ENCODE measurements at places on chromosomes 1 and 21.

GRCh38 chr1:96365076-96365475 lies 356.5 kb upstream of the PTBP2 start:
- peak; percentile 40 for DNase-seq

GRCh38 chr1:51378871-51379270 lies 48.5 kb upstream of the TTC39A start:
- DNase-seq: no peak

DNA sequence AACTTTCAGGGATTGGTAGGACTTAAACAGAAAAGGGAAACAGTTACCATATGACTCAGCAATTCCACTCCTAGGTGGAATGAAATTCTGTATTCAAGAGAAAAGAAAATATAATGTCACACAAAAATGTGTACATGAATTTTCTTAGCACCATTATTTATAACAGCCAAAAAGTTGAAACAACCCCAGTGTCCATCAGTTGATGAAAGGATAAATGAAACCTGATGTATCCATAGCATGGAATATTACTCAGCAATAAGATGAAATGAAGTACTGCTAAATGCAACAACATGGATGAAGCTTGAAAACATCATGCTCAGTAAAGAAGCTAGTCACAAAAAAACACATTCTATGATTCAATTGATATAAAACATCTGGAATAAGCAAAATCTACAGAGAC lies 15.5 kb downstream of the EEIG2 start:
- peak; percentile 78 for DNase-seq

DNA sequence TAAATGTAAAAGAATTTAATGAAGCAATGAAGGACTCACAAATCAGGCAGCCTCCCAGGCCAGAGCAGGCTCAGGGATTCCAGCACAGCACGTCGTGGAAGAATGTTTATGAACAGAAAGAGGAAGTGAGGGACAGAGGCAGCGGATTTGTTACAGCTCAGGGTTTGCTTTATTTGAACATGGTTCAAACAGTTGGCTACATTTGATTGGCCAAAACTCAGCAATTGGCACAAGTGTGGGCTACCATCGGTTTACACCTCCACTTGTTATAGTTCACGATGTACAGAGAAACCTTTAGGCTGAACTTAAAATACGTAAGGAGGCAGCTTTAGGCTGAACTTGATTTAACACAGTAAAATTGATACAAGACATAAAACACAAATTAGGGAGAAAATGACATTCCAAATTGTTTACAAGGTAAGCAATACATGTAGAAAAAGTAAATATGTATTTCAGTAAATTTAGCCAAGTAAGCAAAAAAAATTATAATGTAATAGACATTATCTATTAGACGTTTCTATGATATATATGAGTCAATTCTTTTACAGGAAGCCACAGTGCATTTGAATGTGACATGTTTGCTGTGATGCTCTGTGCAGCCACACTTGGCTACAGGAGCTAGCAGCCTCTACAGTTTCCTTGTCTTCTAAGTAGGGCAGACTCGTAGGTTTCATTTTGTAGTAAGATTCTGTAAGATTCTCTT lies 126.5 kb downstream of the ADSS2 start:
- no peak for DNase-seq

DNA sequence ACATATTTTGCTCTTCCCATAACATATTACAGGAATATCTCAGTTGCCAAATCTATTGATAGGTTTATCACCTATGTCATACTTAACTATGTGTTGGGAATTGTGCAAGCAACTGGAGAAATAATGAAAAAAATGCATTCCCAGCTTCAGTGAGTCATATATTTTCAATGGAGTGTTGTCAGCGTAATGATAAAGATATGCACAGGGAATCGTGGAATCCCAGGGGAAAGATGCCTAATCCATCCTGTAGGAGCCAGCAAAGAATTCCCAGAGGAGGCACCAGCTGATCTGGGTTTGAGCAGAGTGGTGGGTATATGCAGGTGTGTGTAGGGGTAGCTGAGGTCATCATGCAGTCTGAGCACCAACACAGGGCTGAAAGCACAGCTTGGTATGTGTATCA lies 213.3 kb upstream of the DAB1 start:
- DNase-seq: peak; percentile 94

- no peak for DNase-seq
Observed at GRCh38 chr1:35932158-35932636, 1.3 kb downstream of the AGO3 start.

GRCh38 chr1:17276568-17276967 lies 27.7 kb downstream of the PADI3 start:
- DNase-seq: peak; percentile 49

- DNase-seq: no peak
Observed at GRCh38 chr1:228438266-228438665, 21.6 kb upstream of the TRIM17 start.

DNA sequence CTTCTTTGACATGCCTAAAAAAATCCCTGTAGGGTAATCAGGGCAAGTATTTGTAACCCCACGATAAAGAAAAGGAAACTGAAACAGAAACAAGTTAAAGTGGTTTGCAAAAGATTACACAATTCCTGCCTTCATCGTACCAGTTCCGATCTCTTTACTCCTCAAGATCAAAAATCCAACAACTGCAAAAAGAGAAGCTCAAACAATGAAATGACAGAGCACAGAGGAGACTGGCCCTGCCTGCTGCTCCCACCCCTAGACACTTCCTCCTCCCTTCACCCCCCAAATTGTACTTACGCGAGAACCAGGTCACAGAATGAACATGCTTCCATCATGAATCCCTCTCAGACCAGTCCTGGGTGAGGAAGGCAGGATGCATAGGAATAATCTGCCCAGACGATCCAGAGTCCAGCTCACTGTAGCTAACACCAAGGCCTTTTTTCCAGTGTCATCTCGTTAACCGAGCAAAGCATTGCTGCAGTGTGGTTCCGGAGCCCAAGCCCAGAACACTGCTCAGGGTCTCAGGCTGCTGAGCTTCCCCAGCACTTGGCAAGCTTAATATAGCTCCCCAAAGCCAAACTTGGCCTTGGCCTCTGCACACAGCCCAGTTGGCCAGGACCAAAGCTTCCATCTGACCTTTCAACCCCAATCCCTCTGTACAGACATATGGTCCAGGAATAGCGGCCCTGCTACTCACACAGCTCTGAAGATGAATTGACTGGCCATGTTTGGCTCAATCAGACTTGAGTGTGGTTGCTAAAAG lies 20.3 kb downstream of the RXRG start:
- DNase-seq: no peak

- no peak for DNase-seq
Observed at GRCh38 chr1:67148516-67149178, 13.9 kb upstream of the C1orf141 start.

GRCh38 chr1:30316056-30316455 lies 407.3 kb downstream of the MATN1 start:
- DNase-seq: no peak

DNA sequence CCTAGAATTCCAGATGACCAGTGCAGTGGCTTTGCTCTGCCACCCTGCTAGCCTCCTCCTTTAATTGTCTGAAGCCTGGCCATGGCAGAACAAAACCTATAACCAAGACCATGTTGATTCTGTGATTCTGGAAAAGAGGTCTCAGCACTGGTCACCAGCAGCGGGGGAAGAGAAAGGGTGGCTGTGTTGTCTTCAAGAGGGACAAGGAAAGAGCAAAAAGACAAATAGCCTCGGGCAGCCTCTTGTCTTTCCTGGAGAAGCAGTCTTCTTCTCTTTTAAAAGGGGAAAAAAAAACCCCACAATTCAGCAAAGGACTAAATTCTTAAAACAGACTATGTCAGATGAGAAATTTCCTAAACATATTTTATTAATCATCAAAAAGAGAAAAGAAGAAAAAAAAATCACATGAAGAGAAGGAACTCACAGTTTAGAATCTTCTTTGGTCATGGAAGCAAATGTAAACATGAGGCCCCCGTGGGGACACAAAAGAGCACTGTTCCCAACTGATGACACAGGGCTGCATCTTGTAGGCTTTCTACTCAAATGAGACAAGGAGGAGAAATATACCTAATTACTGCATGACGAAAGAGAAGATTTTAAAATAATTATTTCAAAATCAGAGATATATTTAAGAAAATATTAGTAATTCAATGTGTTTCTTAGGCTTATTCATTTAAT lies 36.3 kb upstream of the RAP1GAP start:
- DNase-seq: no peak

DNA sequence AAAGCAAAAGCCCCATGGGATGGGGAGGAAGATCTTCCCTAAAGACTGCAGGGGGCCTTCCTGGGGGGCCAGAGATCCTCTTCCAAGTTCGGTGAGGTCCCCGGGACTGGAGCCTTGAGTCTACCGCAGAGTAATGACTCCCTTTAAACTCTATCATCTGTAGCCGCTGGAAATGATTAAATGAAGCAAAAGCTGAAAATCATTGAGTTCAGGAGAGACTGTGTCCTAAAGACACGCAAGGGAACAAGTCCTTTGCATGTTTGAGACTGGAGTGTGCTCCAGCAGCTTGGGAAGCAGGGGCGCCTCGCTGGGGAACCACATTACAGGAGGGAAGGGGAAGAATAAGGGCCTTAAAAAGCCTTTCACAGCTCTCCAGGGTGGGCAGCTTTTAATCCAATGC lies 70.2 kb downstream of the WDR4 start:
- DNase-seq: no peak
